ENCODE measurements at places on chromosomes 1 and 21.

GRCh38 chr1:242449661-242450060, 74.8 kb downstream of the PLD5 start:
- DNase-seq = no peak

DNA sequence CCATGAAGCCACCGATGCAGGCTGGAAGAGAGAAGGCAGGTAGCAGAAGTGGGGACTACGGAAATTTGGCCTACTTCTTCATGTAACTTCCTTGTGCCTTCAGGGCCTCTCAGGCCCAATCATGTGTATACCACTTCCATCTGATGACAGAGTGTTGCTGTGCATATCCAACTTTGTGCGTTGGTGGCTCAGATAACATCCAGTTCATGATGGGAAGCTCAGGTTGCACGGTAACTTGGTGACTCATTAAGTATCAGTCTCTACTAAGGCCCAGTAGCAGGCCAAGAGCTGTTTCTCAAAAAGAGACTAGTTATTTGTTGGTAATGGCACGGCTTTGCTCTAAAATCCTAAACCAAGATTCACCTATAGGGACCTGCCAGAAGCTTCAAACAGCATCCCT, 117.6 kb downstream of the LTN1 start:
- DNase-seq = no peak

DNA sequence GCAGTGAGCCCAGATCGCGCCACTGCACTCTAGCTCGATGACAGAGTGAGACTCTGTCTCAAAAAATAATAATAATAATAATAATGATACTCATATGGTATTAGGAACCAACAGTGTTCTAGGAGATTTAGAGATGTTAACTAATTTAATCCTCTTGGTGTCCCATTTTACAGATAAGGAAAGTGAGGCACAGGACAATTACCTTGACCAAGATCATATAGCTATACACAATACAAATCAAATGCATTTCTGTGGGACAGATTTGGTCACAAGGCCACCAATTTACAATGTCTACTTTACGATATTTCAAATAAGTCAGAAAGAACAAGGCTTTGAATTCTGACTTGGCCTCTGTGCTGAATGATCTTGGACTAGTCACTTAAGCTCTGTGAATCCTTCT, 2.2 kb upstream of the ZMYM4 start:
- no peak for DNase-seq

DNA sequence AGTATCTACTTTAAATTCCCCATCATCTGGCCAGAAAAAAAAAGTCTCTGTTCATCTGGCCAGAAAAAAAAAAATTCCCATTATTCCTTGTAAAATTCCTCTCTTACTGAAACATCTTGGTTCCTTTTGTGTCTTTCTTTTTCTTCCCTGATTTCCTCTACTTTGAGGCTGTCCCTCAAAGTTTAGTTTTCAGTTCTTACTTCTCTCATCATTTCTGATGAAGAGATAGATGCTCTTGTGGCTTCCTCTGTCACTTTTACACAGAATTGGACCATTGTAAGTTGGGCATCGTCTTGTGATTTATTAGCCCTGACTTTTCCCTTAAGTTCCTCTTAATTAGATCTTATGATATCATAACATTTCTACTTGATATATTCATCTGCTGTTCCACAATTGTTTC, 6.5 kb downstream of the SOAT1 start:
- DNase-seq = no peak

DNA sequence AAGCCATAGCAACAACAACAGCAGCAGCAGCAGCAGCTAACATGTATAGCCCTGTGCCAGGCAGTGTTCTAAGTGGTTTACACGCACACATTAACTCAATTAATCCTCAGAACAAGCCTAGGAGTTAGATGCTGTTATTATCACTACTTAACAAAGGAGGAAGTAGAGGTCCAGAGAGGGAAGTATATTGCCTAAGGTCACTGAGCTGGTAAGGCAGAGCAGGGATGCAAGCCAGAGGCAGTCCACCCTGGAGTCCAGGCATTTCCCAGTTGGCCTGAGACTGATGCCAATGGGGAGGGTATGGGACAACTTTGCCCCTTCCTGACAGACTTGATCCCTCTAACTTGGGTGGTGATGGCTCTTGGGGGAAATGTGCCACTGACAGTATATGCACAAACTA, 6.8 kb downstream of the CDC14A start:
- no peak for DNase-seq

DNA sequence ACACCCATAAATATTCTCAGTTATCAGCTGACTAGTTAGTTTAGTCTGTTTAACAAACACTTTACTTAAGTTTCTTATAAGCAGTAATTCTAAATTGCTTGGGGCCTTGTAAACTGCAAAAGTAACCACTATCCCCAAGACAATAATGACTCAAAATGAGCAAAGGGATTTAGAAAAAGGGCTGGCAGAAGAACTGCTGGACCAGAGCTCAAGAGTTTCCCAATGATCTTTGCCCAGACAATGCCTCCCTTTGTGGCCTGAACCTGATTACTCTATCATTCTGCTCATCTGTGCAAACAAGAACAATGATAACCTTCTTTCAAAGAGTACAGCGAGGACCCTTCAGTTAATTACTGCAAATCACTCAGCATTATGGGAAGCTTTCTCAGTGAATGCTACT, 123.5 kb downstream of the TIAM1 start:
- no peak for DNase-seq

GRCh38 chr21:36753556-36753955, 54.6 kb downstream of the SIM2 start:
- peak; percentile 35 for DNase-seq

DNA sequence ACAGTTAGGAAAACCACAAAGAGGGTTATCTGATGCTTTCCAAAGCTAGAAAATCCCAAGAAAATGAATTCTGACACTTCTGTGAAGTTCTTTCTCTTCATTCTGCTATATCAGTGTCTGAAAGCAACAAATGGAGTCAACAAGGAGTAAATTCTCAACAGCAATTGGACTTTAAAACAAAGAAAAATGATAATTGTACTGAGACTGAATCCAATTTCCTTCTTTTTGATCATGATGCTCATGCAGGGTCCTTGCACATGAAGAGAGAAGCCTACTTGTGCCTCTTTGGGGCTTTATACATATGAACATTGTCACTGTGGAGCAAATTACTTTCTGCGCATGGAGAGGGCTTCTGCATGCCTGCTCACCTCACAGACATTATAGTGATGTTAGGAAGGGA, at the start of gene OR10J5:
Gene OR10J5 (minus strand): TSS at position 101 of the 400 bp plus-strand sequence. CDS start 0 bp downstream, at position 101.
- DNase-seq = no peak

GRCh38 chr1:9852410-9853248, 28.9 kb upstream of the CLSTN1 start:
- DNase-seq = no peak

GRCh38 chr1:22428672-22429071, 23.0 kb upstream of the ZBTB40 start:
- DNase-seq = no peak

DNA sequence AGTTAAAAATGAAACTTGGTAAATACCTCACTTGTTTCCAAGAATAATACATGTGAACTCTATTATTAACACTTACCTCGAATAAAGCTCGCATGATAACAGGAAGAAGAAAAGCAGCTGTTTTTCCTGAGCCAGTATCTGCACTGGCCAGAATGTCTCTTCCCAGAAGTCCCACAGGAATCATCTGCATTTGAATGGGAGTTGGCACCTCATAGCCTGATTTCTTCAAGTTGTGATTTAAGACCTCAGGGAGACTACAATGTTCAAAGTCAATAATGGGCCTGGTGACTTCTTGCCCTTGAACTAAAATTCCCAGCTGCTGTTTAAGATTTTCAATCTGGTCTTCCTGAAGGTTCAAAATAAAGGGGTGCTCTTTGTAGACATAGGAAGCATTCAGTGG, 3.8 kb downstream of the DDX59 start:
- no peak for DNase-seq

DNA sequence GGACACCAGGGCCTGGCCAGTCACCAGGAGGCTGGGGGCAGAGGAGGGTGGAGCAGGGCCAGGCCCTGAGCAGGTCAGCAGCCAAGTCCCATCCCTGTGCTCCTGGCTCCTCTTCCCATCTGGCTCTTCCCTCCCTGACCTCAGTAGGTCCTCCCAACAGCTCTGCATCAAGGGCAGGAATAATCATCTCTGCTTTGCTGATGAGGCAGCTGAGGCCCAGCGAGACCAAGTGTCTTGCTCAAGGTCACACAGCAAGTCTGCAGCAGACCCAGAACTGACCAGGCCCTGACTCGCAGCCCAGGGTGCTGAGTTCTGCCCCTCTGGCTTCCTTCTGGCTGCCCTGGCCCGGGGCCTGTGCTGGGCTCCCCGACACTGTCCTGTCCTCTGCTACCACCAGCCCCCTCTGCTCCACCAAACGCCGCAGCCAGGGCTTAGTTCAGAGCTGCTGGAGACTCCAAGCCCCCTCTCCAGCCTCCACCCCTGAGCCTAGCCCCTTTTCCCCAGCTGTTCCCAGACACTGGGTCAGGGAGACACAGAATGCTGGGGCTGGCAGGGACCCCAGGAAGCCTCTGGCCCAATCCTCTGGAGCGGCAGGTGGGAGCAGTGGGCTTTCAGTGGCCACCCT, 224.9 kb downstream of the PTPRU start:
- no peak for DNase-seq

- DNase-seq = no peak
Observed at GRCh38 chr1:84785271-84786036, 95.2 kb upstream of the SSX2IP start.

GRCh38 chr21:33495743-33496142, 4.2 kb upstream of the DNAJC28 start:
- no peak for DNase-seq

- DNase-seq = no peak
Observed at GRCh38 chr1:77378723-77379535, 97.1 kb downstream of the AK5 start.

DNA sequence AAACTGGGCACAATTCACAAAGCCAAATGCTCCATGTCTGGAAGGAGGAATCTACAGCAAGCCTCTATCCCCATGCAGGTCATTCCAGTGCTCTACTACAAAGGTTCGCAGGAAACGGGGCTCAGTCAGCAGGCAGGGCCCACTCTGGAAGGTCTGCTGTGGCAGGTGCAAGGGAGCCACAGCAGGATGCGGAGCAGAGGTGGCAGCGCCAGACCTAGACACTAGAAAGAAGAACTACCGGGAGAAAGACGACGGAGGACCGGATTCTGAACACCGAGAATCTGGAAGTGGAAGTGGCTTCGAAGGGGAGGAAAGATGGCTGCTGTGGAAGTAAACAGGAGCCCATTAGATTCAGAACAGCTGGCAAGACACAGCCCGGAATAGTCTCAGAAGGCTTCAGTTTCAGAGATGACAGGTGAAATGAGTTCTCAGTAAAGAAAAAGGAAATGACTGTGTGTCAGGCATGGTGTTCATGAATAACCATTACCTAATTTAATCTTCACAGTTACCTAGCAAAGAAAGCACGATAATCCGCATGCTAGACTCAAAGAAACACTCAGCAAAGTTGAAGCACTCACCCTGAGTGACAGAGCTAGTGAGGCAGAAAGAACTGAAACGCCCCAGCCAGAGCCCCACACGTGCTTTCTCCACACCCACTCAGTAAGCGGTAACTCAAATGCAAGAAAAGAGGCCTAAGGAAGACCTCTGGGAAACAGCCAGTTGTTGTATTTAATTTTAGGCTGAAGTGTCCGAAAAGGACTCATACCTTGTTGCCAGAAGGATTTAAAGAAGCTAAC, 21.4 kb downstream of the SETD4 start:
- no peak for DNase-seq

DNA sequence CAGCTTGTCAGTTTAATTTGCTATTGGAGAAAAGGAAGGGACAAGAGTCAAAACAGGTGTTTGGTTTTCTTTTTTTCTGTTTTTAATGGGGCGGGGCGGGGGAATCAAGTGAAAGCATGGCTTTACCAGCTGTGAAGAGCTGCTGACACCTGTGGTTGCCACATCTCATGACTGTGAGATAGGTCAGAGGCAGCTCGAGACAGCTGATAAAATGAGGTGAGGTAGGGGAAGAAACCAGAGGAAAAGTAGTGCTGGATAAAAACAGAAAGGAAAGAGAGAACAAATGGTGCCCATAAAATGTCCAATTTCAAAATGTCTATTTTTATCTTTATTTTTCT, 272.3 kb downstream of the NEGR1 start:
- no peak for DNase-seq

DNA sequence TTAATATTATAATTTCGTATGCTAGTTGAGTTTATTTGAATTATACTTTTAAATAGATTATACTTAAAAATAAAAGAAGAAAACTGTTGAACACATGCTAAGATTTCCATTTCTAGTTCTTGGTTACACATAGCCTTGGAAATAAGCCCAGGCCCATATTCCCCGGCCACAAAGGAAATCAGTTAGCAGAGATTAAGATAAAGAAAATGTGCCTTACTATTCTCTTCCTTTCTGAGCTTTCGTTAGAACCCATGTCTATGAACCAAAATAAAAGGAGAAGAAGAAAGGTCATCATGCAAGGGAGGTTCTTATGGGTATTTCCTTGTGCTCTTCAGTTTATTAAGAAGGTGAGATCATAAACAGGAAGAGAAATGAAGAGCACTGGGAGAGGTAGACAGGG, 32.3 kb upstream of the CRP start:
- no peak for DNase-seq

DNA sequence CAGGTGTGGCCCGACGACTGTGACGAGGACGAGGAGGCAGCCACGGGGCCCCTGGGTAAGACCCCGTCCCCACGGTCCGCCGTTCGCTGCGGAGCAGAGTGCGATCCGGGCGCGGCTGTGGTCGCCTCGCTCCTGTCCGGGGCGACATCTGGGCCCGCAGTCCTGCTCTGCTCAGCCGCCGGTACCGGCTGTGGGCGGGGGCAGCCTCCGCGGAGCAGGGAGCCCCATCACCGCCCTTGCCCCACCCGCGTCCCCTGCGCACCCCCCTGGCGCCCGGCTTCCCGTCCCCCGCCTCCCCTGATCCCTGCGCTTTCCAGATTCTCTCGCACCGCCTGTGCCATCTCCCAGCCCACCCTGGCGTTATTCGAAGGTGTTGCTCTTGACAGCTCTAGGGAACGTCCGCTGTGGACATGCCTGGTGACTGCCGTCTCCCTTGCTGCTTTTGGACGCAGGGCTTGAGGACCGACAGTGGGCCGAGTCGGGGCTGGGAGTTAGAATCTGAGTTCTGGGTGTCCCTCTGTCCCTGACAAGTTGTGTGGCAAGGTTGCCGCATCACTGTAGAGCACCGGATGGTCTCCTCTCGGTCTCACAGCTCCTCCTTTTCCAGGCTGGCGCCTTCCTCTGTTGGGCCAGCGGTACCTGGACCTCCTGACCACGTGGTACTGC, 596 bp downstream of the TOR3A start:
- DNase-seq = peak; percentile 20

GRCh38 chr1:169762699-169763098, 28.8 kb upstream of the SELE start:
- no peak for DNase-seq

GRCh38 chr1:186730951-186731729, 50.9 kb upstream of the PTGS2 start:
- DNase-seq = no peak

DNA sequence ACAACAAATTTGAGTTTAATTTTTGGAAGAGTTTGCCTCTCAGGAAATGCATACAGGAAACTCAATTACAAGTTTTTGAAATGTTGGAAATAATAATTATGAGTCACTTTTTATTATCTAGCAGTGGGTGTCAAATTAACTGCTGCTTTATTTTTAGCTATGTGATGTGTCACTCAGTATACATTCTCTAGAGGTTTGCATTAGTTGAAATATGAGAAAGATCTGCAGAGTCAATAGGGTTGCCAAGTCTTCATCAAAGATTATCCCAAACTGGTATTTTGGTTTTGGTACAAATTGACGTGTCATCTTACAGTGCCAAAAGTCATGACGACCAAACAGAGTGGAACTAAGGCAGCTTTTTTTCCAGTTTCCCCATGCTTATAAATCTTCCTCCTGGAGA, 54.3 kb upstream of the DIPK1A start:
- peak; percentile 51 for DNase-seq

Measured in HS-27A (cell line).